Inflammatory macrophage (primary cell): ENCODE measurements at places on chromosomes 11 and 22.
A peak's percentile ranks its signal among the peaks of the same experiment; 100 is the strongest.

DNA sequence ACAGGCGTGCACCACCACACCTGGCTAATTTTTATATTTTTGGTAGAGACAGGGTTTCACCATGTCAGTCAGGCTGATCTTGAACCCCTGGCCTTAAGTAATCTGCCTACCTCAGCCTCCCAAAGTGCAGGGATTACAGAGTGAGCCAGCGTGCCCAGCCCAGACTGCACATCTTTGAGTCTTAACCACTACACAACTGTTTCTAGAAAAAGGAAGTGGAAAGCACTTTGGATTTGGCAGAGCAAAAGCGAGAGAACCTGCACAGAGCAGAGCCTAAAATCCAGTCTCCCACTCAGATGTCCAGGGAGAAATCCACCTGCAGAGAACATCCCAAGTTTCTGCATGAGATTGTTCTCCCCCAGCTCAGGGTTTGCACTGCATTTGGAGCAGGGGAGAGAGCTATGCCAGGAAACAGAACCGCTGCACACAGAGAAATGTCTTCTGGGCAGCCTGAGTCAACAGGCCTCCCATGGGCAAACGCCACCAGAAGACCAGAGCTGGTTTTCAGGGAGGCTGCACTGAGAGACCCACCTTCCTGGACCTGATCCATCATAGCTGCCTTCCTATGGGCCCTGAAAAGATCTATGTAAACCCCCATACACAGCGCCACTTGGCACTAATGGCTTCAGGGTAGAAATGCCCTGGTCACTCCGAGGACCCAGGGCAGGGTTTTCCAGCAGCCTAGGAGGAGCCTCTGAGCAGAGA is 54.0 kb downstream of the RPUSD4 start:
- no peak for DNase-seq

- no peak for DNase-seq
These were observed 15.5 kb downstream of the SLC43A1 start for GRCh38 chr11:57499983-57500461.

- DNase-seq, result no peak
These were observed 42.2 kb upstream of the CYP2D6 start for GRCh38 chr22:42172773-42173172.

- DNase-seq, result no peak
These were observed 391.5 kb downstream of the CADM1 start for GRCh38 chr11:115112754-115113153.

- DNase-seq, result peak; percentile 80
These were observed 7.2 kb upstream of the BID start for GRCh38 chr22:17781319-17782031.

DNA sequence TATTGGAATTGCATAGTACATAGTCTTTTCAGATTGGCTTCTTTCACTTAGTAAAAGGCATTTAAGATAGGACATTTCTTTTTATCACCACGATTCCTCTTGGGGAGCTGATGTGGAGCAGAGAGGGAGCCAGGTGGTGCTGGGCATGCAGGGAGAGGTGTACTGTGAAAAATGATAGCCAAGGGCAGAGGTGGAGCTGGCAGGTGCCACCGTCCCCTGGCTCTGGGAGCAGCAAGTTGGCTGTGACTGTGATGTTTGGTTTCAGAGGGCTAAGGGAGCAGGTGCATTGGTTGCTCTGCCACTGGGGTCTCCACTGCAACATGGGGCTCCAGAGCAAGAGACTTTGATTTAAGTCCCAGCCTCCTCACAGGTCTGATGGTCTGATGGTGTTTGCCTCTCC is 16.5 kb downstream of the SGSM1 start:
- DNase-seq, result no peak
